ENCODE measurements at places on chromosomes 2 and 18. TPM values are rescaled to one million over a fixed set of nuclear protein-coding genes. Genes with fewer than 3 reads are reported as not detected.

Gene SNED1
- 5.1 TPM for total RNA-seq

Gene APLF
- 0.99 TPM for total RNA-seq

Gene ASXL3
- not detected for total RNA-seq

Gene M1AP
- not detected for total RNA-seq

Gene SLC4A5
- total RNA-seq: not detected

Gene CCDC74B
- 3.9 TPM for total RNA-seq

Gene LYPD6
- total RNA-seq: 0.94 TPM

Gene TDRD15
- total RNA-seq: not detected

Gene LMAN1
- 127 TPM for total RNA-seq

Gene ALPI
- total RNA-seq: not detected

Gene VWA3B
- not detected for total RNA-seq

Gene FLACC1
- total RNA-seq: 0.26 TPM

Gene AFF3
- total RNA-seq: 1.9 TPM

Gene ACTG2
- not detected for total RNA-seq

Gene CCDC85A
- 0.89 TPM for total RNA-seq

Gene FAM117B
- 0.40 TPM for total RNA-seq

Gene DUSP2
- 4.9 TPM for total RNA-seq

Gene CTNNA2
- total RNA-seq: not detected

Gene ANKRD53
- not detected for total RNA-seq

Gene LOXHD1
- total RNA-seq: not detected

Gene EN1
- 7.2 TPM for total RNA-seq

Gene CPO
- not detected for total RNA-seq

Gene ANKRD30B
- 0.67 TPM for total RNA-seq

Gene SKA1
- 42.0 TPM for total RNA-seq

Gene PXDN
- 346 TPM for total RNA-seq

Gene LYPD1
- not detected for total RNA-seq

Gene KCNJ3
- total RNA-seq: not detected

Gene ANKRD23
- total RNA-seq: 1.7 TPM

Gene DOK6
- 11.2 TPM for total RNA-seq

Gene CDK15
- 6.5 TPM for total RNA-seq

Gene ATG4B
- total RNA-seq: 83.9 TPM

Gene GPR45
- not detected for total RNA-seq

Gene FBXO36
- total RNA-seq: 0.74 TPM

Gene NEU4
- not detected for total RNA-seq

Gene ITGA6
- 4.3 TPM for total RNA-seq

Gene FAM161A
- total RNA-seq: 7.2 TPM

Gene HAAO
- total RNA-seq: not detected

Data from MG63 (cell line).